ENCODE measurements at places on chromosomes 7 and 10. TPM values are rescaled to one million over a fixed set of nuclear protein-coding genes. Genes with fewer than 3 reads are reported as not detected.

Gene HOXA9
- total RNA-seq = not detected

Gene OPALIN
- not detected for total RNA-seq

- DNase-seq = no peak
Measured at GRCh38 chr10:112227331-112227987, 43.9 kb upstream of the GPAM start.

Gene PBLD
- total RNA-seq = 3.4 TPM

DNA sequence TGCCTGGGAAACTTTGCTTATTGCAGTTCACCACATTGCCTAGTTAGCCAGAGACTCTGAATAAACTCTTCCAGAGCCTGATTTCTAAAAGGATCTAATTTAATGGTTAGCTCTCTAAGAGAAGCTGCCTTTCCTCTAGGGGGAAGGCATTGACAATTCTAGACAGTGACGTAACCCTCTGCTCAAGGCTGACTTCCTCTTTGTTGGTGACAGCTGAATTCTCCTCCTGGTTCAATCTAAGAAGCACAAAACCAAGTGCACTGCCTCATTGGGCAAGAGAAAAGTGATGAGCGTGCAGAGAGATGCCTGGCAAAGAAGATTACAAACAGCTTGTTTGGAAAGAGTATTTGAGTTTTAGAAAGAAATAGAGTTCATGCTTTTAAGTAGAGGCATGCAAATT lies 102.7 kb downstream of the MACC1 start:
- DNase-seq = no peak

- DNase-seq = no peak
Measured at GRCh38 chr10:126565441-126565840, 105.1 kb downstream of the C10orf90 start.

Gene MAP3K8
- total RNA-seq = 12.9 TPM

DNA sequence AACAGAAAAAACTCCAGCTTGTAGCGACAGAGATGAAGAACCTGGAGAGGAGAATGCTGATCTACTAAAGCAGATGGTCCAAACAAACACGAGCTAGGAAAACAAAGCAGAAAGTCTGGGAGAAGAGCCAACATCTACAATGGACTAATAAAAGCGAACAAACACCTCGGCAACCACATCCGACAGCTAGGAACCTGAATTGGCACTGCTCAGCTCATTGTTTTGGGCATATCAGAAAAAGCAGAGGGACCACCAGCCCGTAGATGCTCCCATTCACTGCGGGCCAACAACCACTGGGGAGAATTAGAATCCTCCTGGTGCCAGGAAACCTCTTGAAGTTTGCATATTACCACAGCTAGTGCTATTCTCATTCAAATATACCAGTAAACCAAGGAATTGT lies 204.7 kb downstream of the NXPH1 start:
- DNase-seq = peak; percentile 3

Measured in H7 (cell line).